Astrocyte (in vitro differentiated cells and primary cell): ENCODE measurements at places on chromosomes 11 and 22. TPM values are rescaled to one million over a fixed set of nuclear protein-coding genes. Genes with fewer than 3 reads are reported as not detected.
A peak's percentile ranks its signal among the peaks of the same experiment; 100 is the strongest.

The FOSL1 gene
- total RNA-seq = 24.5 and 37.9 TPM in 2 replicates

The PAX6 gene
- 3.9 and 12.2 TPM in 2 replicates for total RNA-seq

DNA sequence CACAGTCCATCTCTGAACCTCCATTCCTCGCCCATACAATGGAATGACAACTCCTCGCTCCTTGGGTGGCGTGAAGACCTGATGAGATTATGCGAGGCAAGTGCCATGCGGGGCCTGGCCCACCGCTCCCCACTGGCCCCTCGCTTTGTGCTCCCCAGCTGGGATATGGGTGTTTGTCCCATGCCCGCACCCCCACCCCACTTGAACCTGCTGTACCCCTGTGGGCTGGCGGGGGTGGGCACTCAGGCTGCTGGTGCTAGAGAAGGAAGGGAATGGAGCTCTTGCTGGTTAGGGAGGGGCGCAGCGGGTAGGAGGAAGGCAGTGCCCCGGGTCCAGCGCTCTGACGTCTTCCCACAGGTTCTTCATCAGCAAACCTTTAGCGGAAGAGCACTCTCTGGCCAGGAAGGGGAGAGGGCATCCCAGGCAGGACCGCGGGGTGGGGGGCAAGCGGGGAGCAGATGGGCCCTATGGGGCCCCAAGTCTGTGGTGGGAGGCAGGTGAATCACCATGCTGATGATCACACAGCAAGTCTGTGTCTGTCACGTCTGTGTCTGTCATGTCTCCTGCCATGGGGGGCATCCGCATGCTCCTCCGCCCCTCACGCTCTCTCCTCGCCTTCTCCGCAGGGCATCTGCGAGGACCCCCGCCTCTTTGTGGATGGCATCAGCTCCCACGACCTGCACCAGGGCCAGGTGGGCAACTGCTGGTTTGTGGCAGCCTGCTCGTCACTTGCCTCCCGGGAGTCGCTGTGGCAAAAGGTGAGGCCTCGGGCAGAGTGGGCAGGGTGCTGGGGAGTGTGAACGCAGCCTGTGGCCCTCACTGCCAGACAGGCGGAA is 9.4 kb upstream of the OMP start:
- no peak overlapping the region for H3K27ac ChIP-seq
- no peaks in the 10 kb centered on the region for H3K27me3 ChIP-seq
- DNase-seq = no peak

The SLC22A8 gene
- not detected in 2 replicates for total RNA-seq

The PTPRCAP gene
- total RNA-seq = 1.7 and 2.3 TPM in 2 replicates

The TMEM218 gene
- total RNA-seq = 11.6 and 11.9 TPM in 2 replicates

GRCh38 chr11:14357881-14358728 is 878 bp downstream of the RRAS2 start:
- no peaks in the 10 kb centered on the region for H3K36me3 ChIP-seq
- DNase-seq = peak; percentile 51
- H3K4me1 ChIP-seq = peaks cover 5% of the 10 kb centered on the region

- peaks cover 6% of the 10 kb centered on the region for H3K36me3 ChIP-seq
- H3K27ac ChIP-seq = no peak overlapping the region
- no peak overlapping the region for H3K4me3 ChIP-seq
Measured at GRCh38 chr22:17860220-17860965, 86.1 kb upstream of the BID start.

GRCh38 chr11:108559904-108560303 is 33.7 kb downstream of the EXPH5 start:
- no peak overlapping the region for H3K27ac ChIP-seq
- H3K4me1 ChIP-seq = peaks cover 28% of the 10 kb centered on the region
- H3K36me3 ChIP-seq = no peaks in the 10 kb centered on the region
- H3K4me3 ChIP-seq = no peak overlapping the region
- DNase-seq = peak; percentile 86

The CASP4 gene
- 0.62 and 0.86 TPM in 2 replicates for total RNA-seq

GRCh38 chr22:49334976-49335375 is 492.7 kb downstream of the BRD1 start:
- H3K27me3 ChIP-seq = no peaks in the 10 kb centered on the region
- no peaks in the 10 kb centered on the region for H3K36me3 ChIP-seq
- no peak for DNase-seq
- H3K27ac ChIP-seq = no peak overlapping the region

DNA sequence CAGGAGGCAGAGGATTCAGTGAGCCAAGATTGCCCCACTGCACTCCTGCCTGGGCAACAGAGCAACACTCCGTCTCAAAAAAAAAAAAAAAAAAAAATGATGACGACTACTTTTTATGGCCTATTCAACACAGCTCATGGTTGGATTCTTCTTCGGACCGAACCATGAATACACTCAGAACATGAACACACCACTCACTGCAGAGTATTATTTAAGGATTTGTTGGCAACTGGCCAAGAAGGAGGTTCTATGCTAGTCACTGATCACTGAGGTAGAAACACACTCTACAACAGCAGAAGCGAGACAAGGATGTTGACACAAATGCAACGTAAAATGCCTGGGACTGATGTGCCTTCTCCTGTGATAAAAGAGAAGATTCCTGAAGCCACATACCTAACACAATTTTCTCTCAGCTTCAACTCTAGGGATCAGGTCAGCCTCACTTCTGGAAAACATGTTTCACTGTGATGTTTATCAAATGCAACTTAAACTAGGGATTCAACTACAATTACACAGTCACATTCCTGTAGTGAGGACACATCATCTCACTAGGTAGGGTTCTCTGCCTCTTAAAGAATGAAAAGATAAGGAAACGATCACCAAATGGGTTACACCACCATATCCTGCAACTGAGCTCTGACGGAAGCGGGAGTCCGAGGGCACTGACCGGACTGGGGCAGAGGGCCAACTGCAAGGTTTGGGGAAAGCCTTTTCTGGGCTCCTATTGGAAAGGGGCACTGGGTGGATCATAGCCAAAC is 82.5 kb downstream of the SGSM3 start:
- peaks cover 19% of the 10 kb centered on the region for H3K4me1 ChIP-seq
- peaks cover 2% of the 10 kb centered on the region for H3K36me3 ChIP-seq
- no peak overlapping the region for H3K27ac ChIP-seq
- DNase-seq = peak; percentile 62
- no peaks in the 10 kb centered on the region for H3K27me3 ChIP-seq
- no peak overlapping the region for H3K4me3 ChIP-seq

DNA sequence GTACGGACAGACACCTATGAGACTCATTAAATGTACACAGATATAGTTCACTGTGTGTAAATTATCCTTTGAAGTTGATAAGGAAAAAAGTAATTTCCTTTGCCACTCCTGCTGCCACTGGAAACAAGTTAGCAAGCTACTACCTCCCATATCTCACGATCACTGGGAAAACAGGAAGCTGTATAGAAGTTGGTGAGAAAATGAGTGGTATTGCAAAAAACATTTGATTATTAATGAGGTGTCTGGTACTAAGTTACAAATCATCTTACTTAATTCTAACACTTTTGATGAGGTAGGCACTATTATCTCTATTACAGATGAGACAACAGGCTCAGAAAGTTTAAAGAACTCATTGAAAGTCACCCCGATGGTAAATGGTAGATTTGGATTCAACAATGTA is 68.5 kb downstream of the GAB2 start:
- no peaks in the 10 kb centered on the region for H3K36me3 ChIP-seq
- H3K27me3 ChIP-seq = no peaks in the 10 kb centered on the region
- H3K4me1 ChIP-seq = peaks cover 10% of the 10 kb centered on the region
- H3K27ac ChIP-seq = no peak overlapping the region
- no peak overlapping the region for H3K4me3 ChIP-seq

GRCh38 chr22:23752090-23752691 is 1.3 kb upstream of the ZNF70 start:
- H3K36me3 ChIP-seq = no peaks in the 10 kb centered on the region
- H3K4me3 ChIP-seq = no peak overlapping the region
- no peak overlapping the region for H3K27ac ChIP-seq

- H3K27me3 ChIP-seq = no peaks in the 10 kb centered on the region
- H3K36me3 ChIP-seq = no peaks in the 10 kb centered on the region
- peak overlapping the region; percentile 22 for H3K4me3 ChIP-seq
Measured at GRCh38 chr11:102279641-102280170, 37.6 kb upstream of the BIRC3 start.

The TMEM191B gene
- total RNA-seq = 2.8 and 3.1 TPM in 2 replicates

DNA sequence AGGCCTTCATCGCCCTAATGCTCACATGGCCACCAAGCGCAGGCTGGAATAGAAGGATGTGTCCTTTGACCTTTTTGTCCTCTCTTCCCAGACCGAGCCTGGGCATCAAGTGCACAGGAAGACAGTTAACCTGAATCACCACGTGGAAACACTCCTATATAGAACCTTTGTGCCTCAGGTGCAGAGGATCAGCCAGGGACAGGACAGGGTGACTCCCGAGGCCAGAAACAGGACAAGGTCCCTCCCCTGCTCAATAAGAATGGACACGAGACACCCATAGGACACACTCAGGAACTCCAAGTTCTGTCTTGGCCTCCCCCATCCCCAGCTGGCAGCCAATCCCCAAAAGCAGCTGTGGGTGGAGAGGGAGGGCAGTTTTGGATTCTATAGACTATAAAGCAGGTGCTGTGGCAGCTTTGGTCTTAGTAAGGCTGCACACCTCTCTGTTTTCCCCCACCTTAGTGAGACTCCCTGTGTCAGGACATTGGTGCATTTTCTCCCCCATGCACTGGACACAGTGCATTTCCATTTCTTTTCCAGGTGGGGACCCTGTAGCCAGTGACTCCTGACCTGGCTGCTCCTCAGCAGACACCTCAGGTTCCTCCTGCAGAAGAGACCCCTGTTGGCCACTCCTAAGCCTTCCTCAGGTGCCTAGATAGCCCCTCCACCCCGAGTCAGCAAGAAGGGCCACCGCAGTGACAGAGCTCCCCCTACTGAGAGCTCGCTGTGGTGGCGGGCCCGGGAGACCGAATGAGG is 43.6 kb upstream of the POU2AF1 start:
- H3K27me3 ChIP-seq = peaks cover 9% of the 10 kb centered on the region
- no peak overlapping the region for H3K4me3 ChIP-seq
- peak; percentile 10 for DNase-seq
- H3K27ac ChIP-seq = no peak overlapping the region

The BRD1 gene
- 30.0 and 32.4 TPM in 2 replicates for total RNA-seq

GRCh38 chr11:123302751-123303195 is 107.7 kb upstream of the CLMP start:
- DNase-seq = peak; percentile 48
- H3K27ac ChIP-seq = no peak overlapping the region
- no peaks in the 10 kb centered on the region for H3K36me3 ChIP-seq
- peaks cover 13% of the 10 kb centered on the region for H3K4me1 ChIP-seq
- peaks cover 4% of the 10 kb centered on the region for H3K27me3 ChIP-seq

GRCh38 chr11:3816673-3817072 is 8.3 kb downstream of the PGAP2 start:
- no peaks in the 10 kb centered on the region for H3K36me3 ChIP-seq
- no peak overlapping the region for H3K4me3 ChIP-seq
- DNase-seq = no peak
- H3K27ac ChIP-seq = no peak overlapping the region

- no peak overlapping the region for H3K4me3 ChIP-seq
- H3K27me3 ChIP-seq = no peaks in the 10 kb centered on the region
- peaks cover 6% of the 10 kb centered on the region for H3K36me3 ChIP-seq
- no peak overlapping the region for H3K27ac ChIP-seq
Measured at GRCh38 chr11:46285173-46285572, 7.7 kb downstream of the CREB3L1 start.

The ARHGAP20 gene
- total RNA-seq = 0.11 and 0.19 TPM in 2 replicates

The RAB39A gene
- 0.67 and 1.5 TPM in 2 replicates for total RNA-seq

- H3K4me3 ChIP-seq = no peak overlapping the region
- H3K4me1 ChIP-seq = no peaks in the 10 kb centered on the region
- no peak for DNase-seq
- no peaks in the 10 kb centered on the region for H3K27me3 ChIP-seq
- no peaks in the 10 kb centered on the region for H3K36me3 ChIP-seq
- H3K27ac ChIP-seq = no peak overlapping the region
Measured at GRCh38 chr11:99554232-99554903, 533.6 kb downstream of the CNTN5 start.

- no peak overlapping the region for H3K4me3 ChIP-seq
- DNase-seq = peak; percentile 18
- no peak overlapping the region for H3K27ac ChIP-seq
- no peaks in the 10 kb centered on the region for H3K27me3 ChIP-seq
- no peaks in the 10 kb centered on the region for H3K4me1 ChIP-seq
Measured at GRCh38 chr11:134360050-134360835, 28.5 kb downstream of the GLB1L2 start.

The ABCC8 gene
- total RNA-seq = not detected in 2 replicates

- H3K27me3 ChIP-seq = peaks cover 17% of the 10 kb centered on the region
- H3K4me3 ChIP-seq = no peak overlapping the region
- H3K27ac ChIP-seq = no peak overlapping the region
- H3K36me3 ChIP-seq = no peaks in the 10 kb centered on the region
- H3K4me1 ChIP-seq = peaks cover 11% of the 10 kb centered on the region
Measured at GRCh38 chr11:17741487-17741886, 6.9 kb downstream of the KCNC1 start.

DNA sequence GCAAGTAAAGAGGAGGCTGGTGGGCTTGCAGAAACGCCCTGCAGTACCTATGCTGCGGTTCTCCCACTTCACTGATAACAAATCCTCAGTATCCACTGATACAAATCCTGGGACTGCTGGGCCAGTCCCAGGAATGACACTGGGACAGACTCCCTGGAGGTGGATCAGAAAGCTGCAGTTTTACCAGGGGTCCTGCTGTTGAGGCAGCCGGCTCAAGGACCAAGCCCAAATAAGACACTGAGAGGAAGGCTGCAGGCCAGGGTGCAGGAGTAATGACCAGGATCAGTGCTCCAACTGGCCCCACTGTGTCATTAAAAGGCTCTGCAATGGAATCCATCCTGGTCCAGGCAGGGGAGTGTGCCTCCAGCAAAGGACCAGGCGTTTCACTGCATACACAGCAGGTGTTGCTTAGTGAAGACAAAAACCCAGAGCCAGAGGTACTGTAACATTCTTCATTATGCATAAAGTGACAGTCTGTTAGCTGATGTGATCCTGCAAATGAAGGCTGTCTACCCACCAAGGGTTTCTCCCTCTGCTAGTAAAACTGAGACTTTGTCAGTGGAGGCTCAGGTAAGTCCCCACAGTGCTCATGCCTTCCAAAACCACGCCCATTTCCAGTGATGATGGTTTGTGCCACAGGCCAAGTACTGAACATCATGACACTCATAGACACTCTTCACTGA is 1.4 kb upstream of the C22orf39 start:
- H3K4me3 ChIP-seq = no peak overlapping the region
- DNase-seq = no peak
- H3K36me3 ChIP-seq = peaks cover 36% of the 10 kb centered on the region
- no peak overlapping the region for H3K27ac ChIP-seq
- H3K27me3 ChIP-seq = no peaks in the 10 kb centered on the region

DNA sequence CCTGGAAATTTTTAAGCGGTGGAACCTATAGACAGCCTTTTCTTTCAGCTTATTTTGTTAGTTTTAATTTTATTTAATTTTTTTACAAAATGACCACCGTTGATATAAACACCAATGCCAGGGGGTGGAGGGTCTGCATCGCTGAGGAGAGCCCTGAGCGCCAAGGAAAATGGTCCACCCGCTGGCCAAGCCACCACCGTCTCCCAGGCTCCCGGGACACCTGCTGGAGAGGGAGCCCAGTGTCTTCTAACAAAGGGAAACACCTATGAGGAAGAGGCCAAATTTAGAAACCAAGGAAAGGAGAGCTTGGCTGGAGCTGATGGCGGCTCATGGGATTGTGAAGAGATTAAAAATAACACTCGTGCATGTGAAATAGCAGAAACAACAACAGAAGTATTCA is 288 bp upstream of the KRTAP5-8 start:
- H3K27ac ChIP-seq = no peak overlapping the region
- H3K27me3 ChIP-seq = no peaks in the 10 kb centered on the region
- no peak overlapping the region for H3K4me3 ChIP-seq
